ENCODE measurements at places on chromosomes 1 and 21.

DNA sequence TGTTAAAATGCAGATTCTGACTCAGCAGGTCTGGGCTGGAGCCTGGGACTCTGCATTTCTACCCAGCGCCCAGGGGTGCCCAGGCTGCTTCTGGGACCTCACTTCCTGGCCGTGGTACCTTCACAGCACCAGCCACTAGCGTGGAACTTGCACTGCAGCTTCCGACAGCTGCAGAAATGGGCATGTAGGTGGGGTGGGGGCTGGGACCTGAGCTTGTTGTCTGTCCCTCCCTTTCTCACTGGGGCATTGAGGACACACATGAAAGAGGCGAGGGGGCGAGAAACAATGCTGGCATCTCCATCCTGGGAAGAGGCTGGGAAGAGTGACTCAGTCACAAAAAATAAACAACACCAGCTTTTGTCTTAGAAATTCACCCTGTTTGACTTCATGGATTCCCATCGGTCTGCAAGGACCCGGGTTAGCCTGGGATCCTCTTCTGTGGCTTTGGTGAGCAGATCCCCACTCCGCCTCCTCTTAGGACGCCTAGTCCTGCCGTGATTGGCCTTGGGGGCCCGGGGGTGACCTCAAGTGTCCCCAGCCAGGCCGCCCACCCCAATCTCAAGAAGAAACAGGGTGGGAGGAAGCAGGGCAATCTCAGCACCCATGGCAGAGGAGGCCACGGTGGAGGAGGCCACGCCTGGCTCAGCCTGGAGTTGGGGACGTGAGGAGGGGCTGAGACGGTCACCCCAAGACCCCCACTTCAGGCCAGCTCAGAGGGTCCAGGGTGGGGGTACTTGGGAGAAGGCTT, 29.9 kb upstream of the POFUT2 start:
- no peak for DNase-seq

- no peak for DNase-seq
Measured at GRCh38 chr1:115364780-115365155, 26.7 kb upstream of the NGF start.

DNA sequence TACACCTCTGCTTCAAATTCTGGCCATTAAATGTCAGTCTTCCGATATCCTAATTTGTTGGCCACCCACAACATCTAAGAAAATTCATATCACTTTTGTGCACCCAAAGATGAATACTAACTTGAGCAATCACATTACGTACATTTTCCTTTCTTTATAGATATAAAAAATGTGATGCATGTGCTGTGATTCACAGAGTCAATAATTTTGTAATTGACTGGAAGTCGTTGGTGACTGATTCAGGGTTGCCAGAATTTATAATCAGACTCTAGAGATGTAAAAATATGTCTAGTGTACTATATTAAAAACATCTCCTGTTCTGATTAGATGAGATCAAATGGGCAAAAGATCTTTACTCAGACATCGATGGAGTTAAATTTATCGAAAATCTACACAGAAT, 150.0 kb upstream of the KCTD3 start:
- no peak for DNase-seq

GRCh38 chr1:117179471-117179870, 31.3 kb downstream of the VTCN1 start:
- no peak for DNase-seq

DNA sequence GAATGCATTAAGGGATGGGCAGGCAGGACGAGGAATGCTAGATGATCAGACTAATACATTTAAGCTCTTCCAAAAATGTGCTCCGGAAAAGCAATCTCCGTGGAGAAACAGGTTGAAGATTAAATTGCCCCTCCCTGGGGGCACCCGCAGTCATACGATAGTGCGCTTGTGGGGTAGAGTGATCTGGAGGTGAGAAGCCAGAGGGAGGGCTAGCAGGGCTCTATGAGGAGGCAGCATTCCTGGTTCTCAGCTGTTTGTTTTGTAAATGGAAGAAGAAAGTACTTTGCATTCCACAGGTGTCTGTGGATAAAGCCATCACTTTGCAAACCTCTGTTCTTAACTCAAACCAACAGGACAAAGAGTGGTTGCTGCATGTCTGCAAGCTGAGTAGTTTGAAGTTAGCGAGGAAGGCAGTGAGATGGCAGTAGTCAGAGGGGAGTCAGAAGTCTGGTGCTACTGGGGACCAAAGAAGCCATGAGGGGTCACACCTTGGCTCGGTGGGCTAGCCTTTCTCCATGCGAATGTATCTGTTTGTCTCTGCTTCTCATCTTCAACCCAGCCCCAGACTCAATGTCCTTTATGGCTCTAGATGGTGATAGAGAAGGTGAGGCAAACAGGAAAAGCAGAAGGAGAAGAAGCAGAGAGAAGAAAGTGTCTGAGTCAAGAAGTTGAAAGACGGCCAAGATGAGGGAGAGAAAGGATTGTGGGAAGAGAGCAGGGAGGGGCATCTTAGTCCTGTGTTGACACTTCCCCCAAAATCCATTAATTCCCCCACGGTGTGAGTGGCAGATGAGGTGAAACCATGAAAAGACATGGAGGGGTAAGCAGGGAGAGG, 65.2 kb upstream of the GJA8 start:
- no peak for DNase-seq

DNA sequence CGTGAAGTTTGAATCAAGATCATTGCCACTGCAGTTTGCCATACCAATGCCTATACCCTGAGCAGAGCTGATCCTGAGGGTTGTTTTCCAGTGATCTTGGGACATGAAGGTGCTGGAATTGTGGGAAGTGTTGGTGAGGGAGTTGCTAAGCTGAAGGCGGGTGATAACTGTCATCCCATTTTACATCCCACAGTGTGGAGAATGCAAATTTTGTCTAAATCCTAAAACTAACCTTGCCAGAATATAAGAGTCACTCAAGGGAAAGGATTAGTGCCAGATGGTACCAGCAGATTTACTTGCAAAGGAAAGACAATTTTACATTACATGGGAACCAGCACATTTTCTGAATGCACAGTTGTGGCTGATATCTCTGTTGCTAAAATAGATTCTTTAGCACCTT, 78.6 kb downstream of the FMN2 start:
- no peak for DNase-seq

GRCh38 chr1:161886589-161886988, 120.5 kb downstream of the ATF6 start:
- DNase-seq: no peak

DNA sequence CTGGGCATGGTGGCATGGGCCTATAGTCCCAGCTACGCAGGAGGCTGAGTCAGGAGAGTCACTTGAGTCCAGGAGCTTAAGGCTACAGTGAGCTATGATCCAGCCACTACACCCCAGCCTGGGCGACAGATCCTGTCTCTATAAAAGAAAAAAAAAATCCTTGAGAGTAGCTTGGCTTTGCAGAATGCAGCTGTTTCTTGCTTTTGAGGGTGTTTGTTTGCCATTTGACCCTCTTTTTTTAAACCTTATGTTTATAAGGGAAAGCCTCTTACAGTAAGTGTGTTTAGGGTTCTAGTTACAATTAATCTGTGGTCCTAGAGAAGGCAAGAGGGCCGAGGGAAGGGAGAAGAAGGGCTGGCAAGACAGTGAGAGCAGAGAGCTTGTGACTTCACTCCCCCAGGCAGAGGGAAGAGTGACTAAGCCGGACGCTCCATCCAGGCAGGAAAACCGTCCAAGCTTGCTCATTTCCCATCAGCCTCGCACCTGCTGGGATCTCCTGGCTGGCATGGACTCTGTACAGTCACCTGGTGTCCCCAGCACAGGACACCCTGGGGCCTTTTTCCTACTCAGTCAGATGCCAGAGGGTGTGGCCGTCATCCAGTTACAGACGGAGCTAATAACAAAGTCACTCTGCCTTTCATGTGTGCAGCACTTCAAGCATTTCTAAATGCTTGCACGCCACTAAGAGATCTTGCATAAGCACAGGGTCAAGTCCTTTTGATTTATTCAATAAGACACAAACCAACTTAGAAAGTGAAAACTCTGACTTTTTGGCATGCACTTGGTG, 55.5 kb upstream of the PSEN2 start:
- DNase-seq: no peak

DNA sequence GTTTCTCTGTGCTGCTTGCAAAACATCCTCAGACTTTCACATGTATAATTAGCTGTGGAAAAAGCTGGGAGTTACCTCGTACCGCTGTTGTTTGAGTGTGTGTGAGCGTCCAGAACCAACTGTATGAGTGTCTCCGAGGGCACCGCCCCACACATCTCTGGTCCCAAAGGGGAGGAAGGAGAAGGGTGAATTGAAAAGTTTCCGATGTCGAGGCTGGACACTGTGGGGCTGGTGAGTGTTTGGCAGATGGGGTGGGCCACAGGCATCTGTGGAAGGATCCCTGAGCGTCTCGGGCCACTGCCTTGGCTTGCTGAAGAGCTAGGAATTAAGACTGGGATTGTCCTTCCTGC, 1.2 kb downstream of the ATP2B4 start:
- no peak for DNase-seq

GRCh38 chr21:36047139-36047538, 13.2 kb downstream of the SETD4 start:
- no peak for DNase-seq

DNA sequence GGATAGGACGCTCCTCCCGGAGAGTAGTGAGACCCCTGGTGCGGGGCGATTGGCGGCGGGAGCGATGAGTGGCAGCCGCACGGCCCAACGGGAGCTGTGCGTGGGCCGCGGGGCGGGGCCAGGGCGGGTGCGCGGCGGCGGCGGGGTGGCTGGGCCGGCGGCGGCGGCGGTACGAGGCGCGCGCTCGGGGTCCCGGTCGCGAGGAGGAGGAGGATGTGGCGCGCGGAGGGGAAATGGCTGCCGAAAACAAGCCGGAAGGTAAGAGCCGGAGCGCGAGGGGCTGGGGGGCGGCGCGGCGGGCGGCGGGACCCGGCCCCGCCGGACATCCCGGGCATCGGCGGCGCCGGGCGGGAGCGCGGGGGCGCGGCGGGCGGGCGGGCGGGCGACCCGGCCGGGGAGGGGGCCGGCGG, at the start of gene CAMTA1:
Gene CAMTA1, plus strand, starts transcription at position 137 of the 410 bp plus-strand sequence. Its CDS starts 77 bp downstream, at position 214.
- no peak for DNase-seq

GRCh38 chr1:22608361-22608760, 28.1 kb upstream of the C1QA start:
- no peak for DNase-seq

DNA sequence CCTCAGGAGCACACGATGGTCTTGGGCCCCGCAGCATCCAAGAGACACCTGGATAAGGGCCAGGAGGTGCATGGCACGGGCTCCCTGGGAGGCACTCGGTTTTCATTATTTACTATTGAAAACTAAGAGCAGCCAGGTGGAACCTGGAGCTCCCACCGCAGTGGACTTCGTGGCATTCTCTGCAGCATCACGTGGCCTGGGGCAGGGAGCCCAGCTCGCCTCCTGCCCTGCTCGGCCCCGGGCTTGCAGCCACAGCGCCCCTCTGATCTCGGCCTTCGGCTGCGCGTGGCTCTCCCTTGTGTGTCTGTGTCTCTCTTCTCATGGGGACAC, 121.6 kb downstream of the SIK1 start:
- DNase-seq: no peak

- no peak for DNase-seq
Measured at GRCh38 chr1:22539510-22540118, 23.7 kb upstream of the EPHA8 start.

DNA sequence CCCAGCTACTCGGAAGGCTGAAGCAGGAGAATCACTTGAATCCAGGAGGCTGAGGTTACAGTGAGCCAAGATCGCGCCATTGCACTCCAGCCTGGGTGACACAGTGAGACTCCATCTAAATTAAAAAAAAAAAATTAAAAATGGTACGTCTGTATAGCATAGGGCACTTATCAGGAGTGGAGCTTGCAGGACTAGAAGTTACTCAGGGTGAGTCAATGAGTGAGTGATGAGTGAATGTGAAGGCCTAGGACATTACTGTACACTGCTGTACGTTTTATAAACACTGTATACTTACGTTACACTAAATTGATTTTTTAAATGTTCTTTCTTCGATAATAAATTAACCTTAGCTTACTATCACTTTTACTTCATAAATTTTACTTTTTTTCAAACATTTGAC, 183.6 kb downstream of the NR5A2 start:
- no peak for DNase-seq

DNA sequence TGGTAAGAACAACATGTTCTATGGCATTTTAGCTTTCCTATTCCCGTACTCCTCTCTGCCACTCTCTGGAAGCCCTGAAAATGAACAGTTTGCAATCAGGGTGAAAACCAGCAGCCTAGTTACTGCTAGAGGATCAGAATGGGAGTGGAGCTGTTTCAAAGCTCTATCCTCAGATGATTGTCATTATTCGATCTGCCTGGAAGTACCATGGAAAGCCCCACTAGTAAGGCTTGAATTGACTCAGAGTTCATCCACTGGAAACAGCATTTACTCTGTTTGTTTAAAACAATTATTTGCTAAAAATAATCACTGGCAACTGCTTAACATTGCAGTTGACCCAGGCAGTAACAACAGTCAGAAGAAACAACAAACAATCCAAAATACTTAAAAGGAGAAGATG, 91.2 kb downstream of the USH2A start:
- no peak for DNase-seq

DNA sequence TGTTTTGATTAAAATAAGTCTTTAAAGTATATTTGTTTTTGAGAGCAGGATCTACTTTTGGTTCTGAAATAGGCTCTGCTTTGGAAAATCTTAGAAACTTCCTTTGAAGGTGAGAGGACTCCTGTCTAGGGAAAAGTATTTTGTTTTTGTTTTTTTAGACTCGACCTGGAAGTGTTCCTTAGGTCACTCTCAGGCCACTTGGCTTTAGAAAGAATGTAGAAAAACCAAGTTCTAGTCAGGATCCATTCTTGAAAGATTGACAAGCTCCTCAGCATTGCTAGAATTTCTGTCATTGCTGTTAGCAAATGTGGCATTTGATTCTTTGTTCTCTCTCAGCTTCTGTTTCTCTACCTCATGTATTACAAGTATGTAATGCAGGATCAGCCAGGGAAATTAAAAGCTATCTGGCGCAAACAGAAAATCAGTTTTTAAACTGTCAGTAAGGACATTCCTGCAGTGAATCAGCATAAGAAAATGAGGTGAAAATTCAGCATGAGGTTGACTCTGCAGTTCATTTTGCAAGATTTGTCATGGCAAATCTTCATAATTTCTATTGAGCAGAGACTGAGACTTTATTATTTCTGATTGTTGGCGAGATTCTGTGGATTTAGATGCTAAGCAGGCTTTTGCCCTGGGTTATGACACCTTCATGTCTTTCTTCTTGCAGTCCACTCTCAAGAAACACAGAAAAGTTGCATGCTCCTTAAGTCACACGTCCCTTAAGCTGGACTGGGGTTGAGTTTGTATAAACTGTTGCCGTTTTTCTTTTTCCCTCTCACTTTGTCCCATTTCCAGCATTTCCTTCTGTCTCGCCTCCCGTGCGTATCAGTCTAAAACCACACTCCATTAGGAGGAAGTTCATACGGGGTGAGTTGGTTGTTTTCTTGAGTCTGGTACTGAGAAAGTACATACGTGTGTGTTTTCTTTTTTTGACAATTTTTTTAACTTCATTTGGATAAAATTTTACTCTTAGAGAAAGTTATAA, 12.6 kb downstream of the NTPCR start:
- no peak for DNase-seq

DNA sequence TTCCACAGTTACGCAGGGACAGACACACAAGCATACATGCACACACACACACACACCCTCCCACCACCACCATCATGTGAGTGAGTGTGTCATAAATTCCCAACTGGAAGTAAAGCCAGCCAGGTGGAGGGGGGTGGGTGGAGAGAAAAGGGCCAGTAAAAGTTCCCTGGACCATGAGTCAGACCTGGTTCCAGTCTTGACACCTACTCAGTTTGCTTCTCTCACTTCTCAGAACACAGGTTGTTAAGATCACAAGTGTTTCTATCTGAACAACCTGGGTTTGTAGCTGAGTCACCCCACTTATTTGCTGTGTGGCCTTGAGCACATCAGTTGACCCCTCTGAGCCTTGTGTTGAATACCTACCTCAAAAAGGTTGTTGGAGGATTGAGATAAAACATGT, 9.6 kb downstream of the EPHA10 start:
- no peak for DNase-seq
